Foreskin keratinocyte (primary cell): ENCODE measurements at places on chromosomes 4 and X. TPM values are rescaled to one million over a fixed set of nuclear protein-coding genes. Genes with fewer than 3 reads are reported as not detected.

IL2 gene
- not detected in 2 replicates for total RNA-seq

CTAG1A gene
- not detected in 2 replicates for total RNA-seq

MAGEA9B gene
- total RNA-seq: not detected in 2 replicates

ADGRG4 gene
- not detected in 2 replicates for total RNA-seq

OSTC gene
- total RNA-seq: 121 and 163 TPM in 2 replicates

SLC10A7 gene
- 12.4 and 13.1 TPM in 2 replicates for total RNA-seq

RTL9 gene
- 0.07 and 0.11 TPM in 2 replicates for total RNA-seq

BEND2 gene
- total RNA-seq: not detected in 2 replicates

RASSF6 gene
- 1.2 and 1.3 TPM in 2 replicates for total RNA-seq

KIAA1210 gene
- total RNA-seq: not detected in 2 replicates

UNC5C gene
- total RNA-seq: not detected in 2 replicates

GEMIN8 gene
- total RNA-seq: 10.1 and 11.0 TPM in 2 replicates

PNMA3 gene
- not detected in 2 replicates for total RNA-seq
